ENCODE measurements at places on chromosomes 1 and 21.

DNA sequence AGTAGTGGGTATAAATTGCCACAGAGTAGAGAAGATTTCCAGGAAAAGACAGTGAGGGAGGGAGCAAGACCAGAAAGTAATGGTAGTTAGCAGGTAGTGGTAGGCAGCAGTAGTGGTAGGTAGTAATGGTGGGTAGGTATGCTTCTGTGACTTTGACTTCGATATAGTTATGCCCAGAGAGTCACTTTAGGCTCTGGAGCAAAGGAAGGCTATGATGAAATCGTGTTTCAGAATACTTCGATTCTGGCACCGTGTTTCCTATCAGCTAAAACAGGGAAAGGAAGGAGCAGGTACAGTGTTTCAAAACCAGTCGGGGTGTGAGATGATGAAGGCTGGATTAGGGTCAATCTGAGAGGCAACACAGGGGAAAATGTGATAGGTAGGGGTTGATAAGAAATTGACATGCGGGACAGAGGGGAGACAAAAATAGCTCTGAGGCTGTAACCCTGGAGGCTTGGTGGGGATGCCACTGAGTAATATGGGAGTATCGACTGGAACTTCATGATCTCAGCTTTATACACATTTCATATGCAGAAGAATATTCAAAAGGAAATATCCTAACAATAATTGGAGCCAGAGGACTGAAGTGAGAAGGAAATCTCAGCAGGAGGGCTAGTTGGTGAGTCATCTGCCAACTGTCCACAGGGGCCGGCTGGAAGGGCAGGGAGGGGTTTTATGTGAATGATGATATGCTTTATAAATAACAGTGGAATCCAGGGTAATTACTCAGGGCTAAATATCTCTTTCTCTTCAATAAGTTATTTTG is 25.2 kb upstream of the TRIM45 start:
- no peak for DNase-seq

DNA sequence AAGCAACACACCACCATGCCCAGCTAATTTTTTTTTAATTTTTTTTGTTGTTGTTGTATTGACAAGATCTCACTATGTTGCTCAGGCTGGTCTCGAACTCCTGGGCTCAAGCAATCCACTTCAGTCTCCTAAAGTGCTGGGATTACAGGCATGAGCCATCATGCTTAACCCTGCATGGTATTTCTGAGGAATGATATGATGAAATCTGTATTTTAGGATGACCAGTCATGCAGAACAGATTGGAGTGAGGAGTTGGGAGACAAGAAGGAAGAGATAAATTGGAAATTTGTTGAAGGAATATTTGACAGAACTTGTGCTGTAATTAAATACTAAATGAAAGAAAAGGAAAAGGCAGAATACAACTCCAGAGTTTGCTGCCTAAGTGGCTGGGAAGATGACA is 4.7 kb upstream of the NDUFS5 start:
- no peak for DNase-seq

DNA sequence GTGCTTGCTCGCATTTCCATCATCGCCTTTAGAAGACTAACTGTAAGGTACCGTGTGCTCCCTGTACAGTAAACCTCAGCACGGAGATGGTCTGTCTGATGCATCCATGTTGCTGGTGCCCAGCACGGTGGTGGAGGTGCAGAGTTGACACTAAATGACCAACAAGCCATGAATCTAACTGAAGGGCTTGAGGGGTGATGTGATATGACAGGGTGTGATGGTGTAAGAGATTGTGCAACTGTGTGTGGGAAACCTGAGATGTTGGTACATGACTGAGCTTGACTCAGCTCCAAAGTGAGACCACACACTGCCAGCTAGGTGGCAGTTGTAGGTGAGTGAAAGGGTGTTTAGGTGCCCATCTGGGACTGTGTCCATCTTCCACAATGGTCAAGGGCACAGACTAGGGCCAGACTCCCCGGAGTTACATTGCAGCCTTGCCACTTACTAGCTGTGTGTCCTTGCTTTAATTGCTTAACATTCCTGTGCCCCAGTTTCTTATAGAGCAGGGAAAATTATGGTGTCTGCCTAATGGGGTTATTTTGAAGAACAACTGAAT is 21.4 kb downstream of the SLC2A1 start:
- no peak for DNase-seq

- no peak for DNase-seq
Measured at GRCh38 chr1:110083866-110084226, 13.4 kb upstream of the ALX3 start.

- DNase-seq = no peak
Measured at GRCh38 chr21:31629972-31630711, 29.4 kb upstream of the SOD1 start.

Measured in naive thymus-derived CD8-positive, alpha-beta T cell (primary cell).